Activated CD4-positive, alpha-beta T cell treated with anti-CD3 and anti-CD28 coated beads for 36 hours (primary cell): ENCODE measurements at places on chromosomes 12 and 14.

DNA sequence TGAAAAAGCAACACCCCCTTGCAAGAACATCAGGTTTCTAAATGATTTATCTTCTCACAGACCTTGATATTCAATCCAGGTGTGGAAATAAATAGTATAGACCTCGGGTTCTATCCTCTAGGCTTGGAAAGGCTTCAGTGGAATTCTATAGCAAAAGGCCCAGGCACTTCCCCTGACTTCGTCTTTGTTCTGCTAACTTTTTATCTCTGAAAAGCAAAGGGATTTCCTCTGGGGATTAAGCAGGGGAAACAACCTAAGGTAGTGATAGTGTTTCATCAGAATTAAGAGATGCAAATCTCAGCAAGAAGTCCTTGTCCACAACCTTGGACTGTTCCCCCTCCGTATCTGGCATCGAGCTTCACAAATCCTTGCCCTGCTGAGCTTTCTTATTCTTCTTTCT is 59.5 kb upstream of the DUSP6 start:
- H3K4me1 ChIP-seq: no peaks in the 10 kb centered on the region
- H3K36me3 ChIP-seq: peaks cover 2% of the 10 kb centered on the region
- no peaks in the 10 kb centered on the region for H3K27me3 ChIP-seq
- DNase-seq: no peak
- no peak overlapping the region for H3K4me3 ChIP-seq

DNA sequence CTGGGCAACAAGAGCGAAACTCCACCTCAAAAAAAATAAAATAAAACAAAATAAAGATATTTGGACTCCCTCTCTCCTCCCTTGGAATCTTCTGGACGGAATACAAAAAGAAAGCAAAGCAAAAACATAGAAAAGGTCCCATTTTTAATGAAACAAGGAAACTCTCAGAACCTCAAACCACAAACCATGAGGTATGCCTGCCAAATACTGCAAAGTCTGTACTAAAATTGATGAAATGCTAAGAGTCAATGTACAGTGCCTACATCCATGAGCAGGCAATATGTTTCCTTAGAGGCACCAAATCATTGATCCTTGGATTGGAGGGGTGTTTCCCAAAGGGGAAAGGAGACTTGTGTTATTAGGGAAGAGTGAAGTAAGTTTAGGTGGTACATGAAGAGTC is 8.2 kb upstream of the RPS6KA5 start:
- H3K27ac ChIP-seq: peak overlapping the region; percentile 92
- no peaks in the 10 kb centered on the region for H3K27me3 ChIP-seq
- H3K4me1 ChIP-seq: peaks cover 47% of the 10 kb centered on the region
- no peak overlapping the region for H3K4me3 ChIP-seq

DNA sequence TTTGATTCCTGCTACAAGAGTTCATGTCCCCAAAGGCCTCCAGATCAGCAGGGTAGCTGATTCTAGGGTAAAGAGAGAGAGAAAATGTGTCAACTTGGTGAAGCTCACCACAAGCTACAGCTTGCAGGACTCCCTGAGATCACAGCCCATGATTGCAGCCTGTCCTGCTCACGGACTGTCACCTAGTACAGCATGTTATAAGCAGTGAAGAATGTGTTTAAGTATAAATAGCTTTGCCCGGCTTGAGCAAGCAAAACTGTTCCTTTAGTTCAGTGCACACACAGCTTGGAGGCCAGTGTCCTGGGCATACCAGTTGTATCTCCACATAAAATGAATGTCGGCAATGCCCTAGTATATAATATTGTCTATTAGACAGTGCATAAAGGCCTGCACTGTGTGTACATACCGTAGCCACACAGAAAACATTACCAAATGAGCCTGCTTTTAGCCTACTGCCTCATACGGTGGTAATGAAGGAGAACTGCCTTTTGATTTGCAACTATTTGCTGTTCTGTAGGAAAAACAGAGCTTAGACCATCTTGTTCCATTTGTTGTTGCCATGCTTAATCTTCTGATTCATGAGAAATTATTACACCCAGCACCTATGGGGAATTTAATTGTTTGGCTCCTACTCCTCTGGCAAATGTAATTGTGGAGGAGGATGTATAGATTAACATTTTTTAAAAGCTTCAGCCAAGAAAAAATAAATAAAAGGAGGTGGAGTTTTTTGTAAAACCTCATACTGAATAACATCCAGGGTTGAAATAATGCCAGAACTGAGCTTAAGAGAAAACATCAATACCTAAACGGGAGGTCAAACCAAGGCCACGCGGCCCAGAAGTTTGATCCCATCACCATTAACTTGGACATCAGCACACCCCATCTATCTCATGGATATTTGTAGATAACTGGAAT is 108.1 kb upstream of the G2E3 start:
- no peak overlapping the region for H3K27ac ChIP-seq
- H3K27me3 ChIP-seq: no peaks in the 10 kb centered on the region
- H3K4me1 ChIP-seq: no peaks in the 10 kb centered on the region
- H3K4me3 ChIP-seq: no peak overlapping the region

DNA sequence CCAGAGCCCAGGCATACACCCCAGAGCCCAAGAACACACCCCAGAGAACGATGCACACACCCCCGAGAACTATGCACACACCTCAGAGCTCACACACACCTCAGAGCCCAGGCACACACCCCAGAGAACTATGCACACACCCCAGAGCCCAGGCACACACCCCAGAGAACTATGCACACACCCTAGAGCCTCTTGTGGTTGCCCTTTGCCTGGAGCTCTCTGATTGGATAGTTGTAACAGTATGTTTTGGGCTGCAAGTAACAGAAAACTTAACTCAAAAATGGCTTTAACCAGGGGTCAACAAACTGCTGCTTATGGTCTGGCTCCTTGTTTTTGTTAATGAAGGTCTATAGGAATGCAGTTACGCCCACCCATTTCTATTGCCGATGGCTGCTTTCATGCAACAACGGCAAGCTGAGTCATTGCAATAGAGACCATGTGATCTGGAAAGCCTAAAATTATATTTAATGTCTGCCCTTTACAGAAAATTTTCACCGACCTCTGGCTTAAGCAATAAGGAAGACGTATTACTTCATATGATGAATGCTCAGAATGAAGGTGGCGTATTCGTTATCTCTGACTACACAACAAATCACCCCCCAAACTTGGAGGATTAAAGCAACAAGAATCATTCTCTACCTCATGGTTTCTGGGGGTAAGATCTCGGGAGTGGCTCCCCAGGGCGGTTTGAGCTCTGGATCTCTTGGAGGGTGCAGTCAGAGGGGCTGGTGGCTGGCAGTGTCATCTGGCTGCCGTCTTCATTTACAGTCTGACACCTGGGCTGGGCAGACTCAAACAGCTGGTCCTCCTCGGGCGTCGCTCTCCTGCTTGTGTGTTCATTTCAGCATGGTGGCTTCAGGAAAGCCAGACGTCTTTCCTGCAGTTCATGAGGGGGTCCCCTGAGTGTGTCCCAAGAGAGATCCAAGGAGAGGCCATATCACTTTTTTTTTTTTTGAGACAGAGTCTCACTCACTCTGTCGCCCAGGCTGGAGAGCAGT is 66.3 kb upstream of the NCOR2 start:
- DNase-seq: no peak
- H3K27ac ChIP-seq: no peak overlapping the region
- H3K4me1 ChIP-seq: peaks cover 16% of the 10 kb centered on the region
- H3K27me3 ChIP-seq: peaks cover 3% of the 10 kb centered on the region
- no peak overlapping the region for H3K4me3 ChIP-seq

DNA sequence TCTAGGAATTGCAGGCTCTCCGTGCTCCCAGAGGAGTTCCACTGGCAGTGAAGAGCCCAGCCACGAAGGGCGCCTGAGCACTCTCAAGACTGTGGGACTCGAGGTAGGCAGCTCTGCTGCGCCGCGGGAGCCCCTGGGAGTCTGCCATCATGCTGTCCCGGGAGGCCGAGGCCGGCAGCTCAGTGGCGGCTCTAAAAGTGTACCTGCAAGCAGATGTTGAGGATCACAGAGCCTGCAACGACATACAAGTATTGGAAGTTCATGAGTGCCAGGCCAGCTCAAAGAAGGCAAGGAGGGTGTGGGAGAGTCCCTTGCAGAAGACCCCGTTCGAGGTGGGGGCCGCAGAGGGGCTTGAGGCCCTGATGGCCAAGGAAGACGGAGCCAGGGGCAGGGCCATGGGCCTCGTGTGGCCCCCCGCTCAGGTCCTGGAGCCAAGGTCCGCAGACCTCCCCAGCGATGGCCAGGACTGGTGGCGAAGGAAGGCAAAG is 62.7 kb downstream of the MUCL1 start:
- peaks cover 11% of the 10 kb centered on the region for H3K36me3 ChIP-seq
- H3K27me3 ChIP-seq: no peaks in the 10 kb centered on the region
- H3K4me3 ChIP-seq: no peak overlapping the region
- no peak for DNase-seq
- no peaks in the 10 kb centered on the region for H3K4me1 ChIP-seq

DNA sequence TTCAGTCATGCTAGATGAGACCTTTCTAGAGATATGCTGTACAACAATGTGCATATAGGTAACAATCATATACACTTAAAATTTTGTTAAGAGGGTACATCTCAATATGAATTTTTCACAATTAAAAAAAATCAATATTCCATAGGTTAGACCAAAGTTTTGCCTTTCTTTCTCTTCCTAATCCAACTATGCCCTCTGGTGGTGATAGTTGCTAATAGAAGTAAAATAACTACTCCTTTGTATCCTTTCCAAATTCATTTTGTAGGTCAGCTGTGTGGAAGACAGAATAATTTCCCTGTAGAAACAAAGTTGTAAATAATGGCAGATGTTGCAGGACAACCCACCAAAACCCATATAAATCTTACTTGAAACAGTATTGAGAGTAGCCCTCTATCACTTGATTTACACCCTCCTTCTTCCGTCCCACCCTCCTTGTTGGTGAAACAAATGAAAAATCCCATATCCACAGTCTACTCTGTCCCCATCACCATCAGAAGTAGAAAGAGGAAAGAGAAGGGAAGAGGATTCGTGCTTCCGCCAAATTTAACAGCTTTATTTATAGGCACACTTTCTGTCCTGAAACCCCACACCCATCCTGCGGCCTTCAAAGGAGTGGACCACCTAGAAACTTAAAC is 34.2 kb upstream of the KICS2 start:
- no peak overlapping the region for H3K4me3 ChIP-seq
- H3K27ac ChIP-seq: no peak overlapping the region
- no peaks in the 10 kb centered on the region for H3K4me1 ChIP-seq
- no peak for DNase-seq
- no peaks in the 10 kb centered on the region for H3K27me3 ChIP-seq

GRCh38 chr14:35285168-35286002 is 6.8 kb upstream of the PSMA6 start:
- peaks cover 56% of the 10 kb centered on the region for H3K4me1 ChIP-seq
- peak; percentile 40 for DNase-seq
- H3K27me3 ChIP-seq: no peaks in the 10 kb centered on the region
- H3K27ac ChIP-seq: peak overlapping the region; percentile 97
- H3K36me3 ChIP-seq: peaks cover 12% of the 10 kb centered on the region
- H3K4me3 ChIP-seq: peak overlapping the region; percentile 24

DNA sequence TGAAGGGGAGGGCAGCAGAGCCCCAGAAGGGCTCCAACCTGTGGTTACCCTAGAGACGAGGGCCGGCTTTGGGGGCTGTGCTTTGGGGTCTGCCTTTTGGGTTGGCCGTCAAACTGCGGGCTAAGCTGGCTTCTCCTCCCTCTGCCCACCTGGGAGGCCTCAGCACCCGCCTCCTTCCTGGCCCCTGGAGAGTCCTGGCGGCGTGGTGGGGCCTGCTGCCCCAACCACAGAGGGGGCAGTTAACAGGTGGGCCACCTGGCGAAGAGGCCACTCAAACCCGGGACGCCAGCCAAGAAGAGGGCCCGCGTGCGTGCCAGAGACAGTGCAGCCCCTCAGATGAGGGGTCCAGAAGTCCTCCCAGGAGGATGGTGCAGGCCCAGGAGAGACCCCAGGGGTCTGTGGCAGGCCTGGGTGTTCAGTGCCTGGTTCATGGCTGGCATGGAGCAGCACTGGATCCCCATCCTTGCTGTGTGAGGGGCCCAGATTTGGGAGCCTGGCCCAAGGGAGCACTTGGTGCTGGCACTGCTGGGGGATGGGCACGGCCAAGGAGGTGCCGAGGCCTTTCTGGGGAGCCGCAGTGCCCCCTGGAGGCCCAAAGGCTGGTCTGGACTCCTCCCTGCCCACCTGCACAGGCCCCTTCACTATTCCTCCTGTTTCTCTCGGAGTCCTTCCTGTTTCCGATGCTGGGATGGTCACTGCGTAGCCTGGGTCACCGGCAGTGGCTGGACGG is 48.8 kb downstream of the LRCOL1 start:
- H3K27ac ChIP-seq: no peak overlapping the region
- DNase-seq: peak; percentile 62
- H3K4me1 ChIP-seq: peaks cover 13% of the 10 kb centered on the region
- peaks cover 2% of the 10 kb centered on the region for H3K36me3 ChIP-seq
- H3K4me3 ChIP-seq: peak overlapping the region; percentile 73

DNA sequence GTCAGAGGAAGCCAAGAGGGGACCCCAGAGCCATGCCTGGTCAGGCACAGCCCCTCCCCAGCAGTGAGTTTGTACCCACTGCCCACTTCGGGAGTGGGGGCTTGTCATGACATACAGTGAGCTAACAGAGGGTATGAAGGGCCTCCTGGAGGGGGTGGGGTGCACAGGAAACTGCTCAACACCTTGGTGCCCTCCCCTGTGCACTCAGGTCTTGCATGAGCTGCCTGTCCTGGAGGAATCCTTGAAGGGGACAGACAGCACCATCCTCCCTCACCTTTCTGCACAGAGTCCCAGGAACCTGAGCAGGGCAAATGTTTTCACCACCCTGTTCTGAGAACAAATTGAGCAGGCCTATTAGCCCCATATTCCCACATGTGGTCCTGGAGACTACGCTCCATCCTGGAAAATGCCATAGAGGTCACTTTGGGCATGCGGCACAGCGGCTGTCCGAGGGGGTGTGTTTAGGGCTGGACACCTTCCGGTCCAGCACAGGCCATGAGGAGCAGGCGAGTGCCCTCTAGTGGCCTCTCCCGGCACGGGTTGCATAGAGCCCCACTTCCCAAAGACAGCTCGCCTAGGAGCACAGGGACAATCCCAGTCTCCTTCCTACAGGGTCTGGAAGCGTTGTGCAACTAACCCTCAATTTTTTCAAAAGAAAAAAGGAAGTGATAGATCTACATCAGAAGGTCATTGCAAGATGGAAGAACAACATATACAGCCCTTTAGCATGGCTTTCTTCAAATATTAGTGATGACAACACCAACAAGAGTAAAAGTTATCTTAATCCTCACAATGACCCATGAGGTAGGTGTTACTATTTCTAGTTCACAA is 31.9 kb upstream of the ZFP36L1 start:
- H3K27me3 ChIP-seq: no peaks in the 10 kb centered on the region
- no peak overlapping the region for H3K27ac ChIP-seq
- H3K4me3 ChIP-seq: no peak overlapping the region
- no peaks in the 10 kb centered on the region for H3K36me3 ChIP-seq
- H3K4me1 ChIP-seq: peaks cover 26% of the 10 kb centered on the region

DNA sequence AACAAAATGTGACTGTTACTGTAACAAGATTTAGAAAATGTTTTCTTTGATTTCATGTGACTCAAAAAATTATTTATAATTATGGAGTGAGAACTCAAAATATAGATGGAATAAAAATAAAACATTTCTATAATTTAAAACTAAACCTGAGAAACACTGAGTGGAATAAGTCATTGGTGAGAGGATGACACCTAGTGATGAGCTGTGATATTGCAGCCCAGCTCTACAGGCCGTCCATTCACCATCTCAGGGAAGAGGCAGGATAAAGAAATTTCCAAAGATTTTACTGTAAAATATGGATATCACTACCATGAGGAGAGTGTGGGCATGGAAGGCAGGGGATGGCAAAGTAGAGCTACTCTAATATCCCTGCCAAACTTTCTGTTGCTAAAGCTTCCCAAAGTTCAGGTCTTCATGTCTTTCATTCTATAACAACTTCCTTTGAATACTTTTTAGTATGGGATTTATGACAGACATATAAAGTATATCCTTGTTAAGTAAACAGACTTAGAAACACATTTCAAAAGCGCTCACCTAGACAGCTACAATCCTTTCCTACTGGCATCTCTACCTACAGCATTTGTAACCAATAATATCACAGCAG is 308.0 kb downstream of the ITPR2 start:
- no peak overlapping the region for H3K27ac ChIP-seq
- no peak overlapping the region for H3K4me3 ChIP-seq
- peaks cover 10% of the 10 kb centered on the region for H3K4me1 ChIP-seq
- peaks cover 46% of the 10 kb centered on the region for H3K36me3 ChIP-seq
- no peaks in the 10 kb centered on the region for H3K27me3 ChIP-seq
